Natural killer cell treated with Interleukin-12 subunit alpha and Interleukin-12 subunit beta and Interleukin-15 and Interleukin-18, amount 100 ng/mL, for 72 hours (primary cell): ENCODE measurements at places on chromosomes 5 and 9. TPM values are rescaled to one million over a fixed set of nuclear protein-coding genes. Genes with fewer than 3 reads are reported as not detected.

CETN3 gene
- 23.3 TPM for total RNA-seq

TRPM3 gene
- total RNA-seq: not detected

ALG2 gene
- 56.9 TPM for total RNA-seq

STKLD1 gene
- total RNA-seq: not detected

RAB3C gene
- total RNA-seq: not detected

ROR2 gene
- total RNA-seq: not detected

SPATA31C1 gene
- total RNA-seq: not detected

SPINK7 gene
- total RNA-seq: not detected

IL33 gene
- total RNA-seq: not detected

DDX4 gene
- not detected for total RNA-seq

DNA sequence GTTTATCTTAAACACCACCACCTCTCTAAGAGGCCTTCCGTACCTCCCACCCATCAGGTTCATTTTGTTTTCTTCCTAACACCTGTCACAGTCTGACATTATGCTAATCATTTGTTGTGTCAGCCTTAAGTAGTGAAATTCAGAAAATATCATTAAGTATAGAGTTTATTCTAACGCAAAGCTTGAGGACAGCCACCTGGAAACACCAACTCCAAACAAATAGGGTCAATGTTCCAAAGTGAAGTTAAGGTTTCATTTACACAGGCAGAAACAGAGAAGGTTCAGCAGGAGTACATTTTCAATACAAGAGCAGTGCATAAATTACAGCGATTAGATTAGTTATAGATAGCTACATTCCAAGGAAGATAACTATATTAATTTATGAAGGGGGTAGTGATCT lies 1.3 kb upstream of the SMC5 start:
- no peak for DNase-seq
- peaks cover 25% of the 10 kb centered on the region for H3K36me3 ChIP-seq
- H3K27ac ChIP-seq: peak overlapping the region; percentile 87
- no peaks in the 10 kb centered on the region for H3K27me3 ChIP-seq

GRCh38 chr5:75612901-75613300 lies 1.6 kb downstream of the ANKDD1B start:
- H3K36me3 ChIP-seq: no peaks in the 10 kb centered on the region
- peaks cover 5% of the 10 kb centered on the region for H3K4me1 ChIP-seq
- DNase-seq: no peak
- no peak overlapping the region for H3K4me3 ChIP-seq

DNA sequence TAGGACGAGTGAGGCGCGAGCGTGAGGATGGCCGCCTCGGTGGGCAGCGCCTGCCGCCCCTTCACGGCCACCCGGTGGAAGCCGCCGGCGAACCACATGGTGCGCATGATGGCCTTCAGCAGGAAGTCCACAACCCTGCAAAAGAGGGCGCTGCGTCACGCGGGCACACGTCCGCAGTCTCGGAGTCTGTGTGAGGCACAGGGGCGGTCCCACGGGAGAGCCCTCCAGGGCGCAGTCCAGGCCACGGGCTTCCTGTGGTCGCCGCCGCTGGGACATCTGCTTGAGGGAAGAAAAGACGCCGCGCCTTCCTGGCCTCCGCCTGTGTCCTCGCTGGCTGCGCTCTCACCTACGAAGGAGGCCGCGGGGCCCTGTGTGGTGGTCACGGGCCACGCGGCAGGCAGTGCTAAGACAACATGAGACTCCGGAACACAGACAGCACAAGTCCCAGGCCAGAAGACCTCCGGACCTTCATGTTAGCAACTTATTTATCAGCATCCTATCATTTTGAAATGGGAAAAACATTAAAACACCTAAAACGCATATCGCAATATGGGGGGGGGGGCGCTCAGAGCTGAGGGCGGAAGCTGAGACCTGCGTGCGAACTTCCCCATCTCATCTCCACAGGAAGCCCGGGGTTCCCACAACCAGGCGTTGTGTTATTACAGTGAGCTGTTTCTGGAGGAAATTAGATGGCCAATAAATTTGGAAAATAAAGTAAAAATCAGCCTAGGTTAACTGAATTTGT lies 28.8 kb downstream of the LPCAT1 start:
- peaks cover 86% of the 10 kb centered on the region for H3K4me1 ChIP-seq
- peaks cover 8% of the 10 kb centered on the region for H3K36me3 ChIP-seq
- H3K4me3 ChIP-seq: peak overlapping the region; percentile 86
- H3K27me3 ChIP-seq: no peaks in the 10 kb centered on the region

- DNase-seq: no peak
- no peaks in the 10 kb centered on the region for H3K36me3 ChIP-seq
- H3K4me3 ChIP-seq: no peak overlapping the region
Observed at GRCh38 chr5:1075931-1076330, 35.9 kb downstream of the SLC12A7 start.

DNA sequence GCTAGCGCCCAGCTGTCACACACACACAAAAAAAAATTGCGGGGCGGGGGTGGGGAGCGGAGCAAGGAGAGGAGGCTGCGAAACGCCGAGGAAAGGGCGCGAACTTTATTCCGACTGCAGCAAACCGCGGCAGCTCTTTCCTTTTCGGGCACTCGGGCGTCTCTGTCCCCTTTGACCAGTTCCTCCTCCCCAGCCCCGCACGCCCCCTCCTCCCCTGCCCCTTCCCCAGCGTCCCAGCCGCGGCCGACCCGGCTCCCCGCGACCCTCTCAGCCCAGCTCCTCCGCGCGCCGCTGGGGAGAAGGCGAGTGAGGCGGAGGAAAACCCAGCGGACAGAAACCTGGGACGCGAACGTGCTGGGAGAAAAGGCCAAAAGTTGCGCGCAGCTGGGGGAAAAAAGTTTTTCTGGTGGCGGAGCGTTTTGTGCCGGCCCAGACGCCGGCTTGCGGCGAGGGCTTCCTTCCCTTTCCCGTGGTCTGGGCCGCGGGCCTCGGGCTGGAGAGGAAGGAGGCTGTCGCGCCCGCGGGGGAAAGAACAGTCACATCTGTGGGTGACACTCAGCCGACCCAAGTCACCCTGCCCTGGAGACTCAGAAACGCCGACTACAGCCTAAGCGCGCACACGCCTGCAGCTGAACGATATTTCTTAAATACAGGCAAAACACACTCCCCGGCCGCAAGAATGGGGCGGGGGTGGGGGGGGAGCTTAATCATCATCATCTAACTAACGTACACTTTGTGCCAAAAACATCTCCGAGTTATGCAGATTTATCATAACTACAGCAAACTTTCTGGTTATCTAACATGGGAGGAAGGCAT lies 1.1 kb upstream of the BNC2 start:
- no peaks in the 10 kb centered on the region for H3K36me3 ChIP-seq
- H3K27ac ChIP-seq: peak overlapping the region; percentile 45
- peak overlapping the region; percentile 90 for H3K4me3 ChIP-seq
- peaks cover 11% of the 10 kb centered on the region for H3K4me1 ChIP-seq
- no peaks in the 10 kb centered on the region for H3K27me3 ChIP-seq
- peak; percentile 77 for DNase-seq

- H3K27me3 ChIP-seq: no peaks in the 10 kb centered on the region
- no peak for DNase-seq
- H3K36me3 ChIP-seq: peaks cover 10% of the 10 kb centered on the region
- H3K4me3 ChIP-seq: peak overlapping the region; percentile 94
- H3K27ac ChIP-seq: peak overlapping the region; percentile 96
Observed at GRCh38 chr5:43313854-43314457, 744 bp upstream of the HMGCS1 start.

GRCh38 chr5:154646745-154647113 lies 108.4 kb upstream of the LARP1 start:
- H3K36me3 ChIP-seq: peaks cover 5% of the 10 kb centered on the region
- H3K27me3 ChIP-seq: peaks cover 25% of the 10 kb centered on the region
- no peak for DNase-seq
- H3K4me3 ChIP-seq: peak overlapping the region; percentile 73
- no peaks in the 10 kb centered on the region for H3K4me1 ChIP-seq

- no peak overlapping the region for H3K4me3 ChIP-seq
- no peak overlapping the region for H3K27ac ChIP-seq
- no peak for DNase-seq
- no peaks in the 10 kb centered on the region for H3K27me3 ChIP-seq
- H3K4me1 ChIP-seq: no peaks in the 10 kb centered on the region
Observed at GRCh38 chr5:98563885-98564653, 209.4 kb upstream of the RGMB start.

DNA sequence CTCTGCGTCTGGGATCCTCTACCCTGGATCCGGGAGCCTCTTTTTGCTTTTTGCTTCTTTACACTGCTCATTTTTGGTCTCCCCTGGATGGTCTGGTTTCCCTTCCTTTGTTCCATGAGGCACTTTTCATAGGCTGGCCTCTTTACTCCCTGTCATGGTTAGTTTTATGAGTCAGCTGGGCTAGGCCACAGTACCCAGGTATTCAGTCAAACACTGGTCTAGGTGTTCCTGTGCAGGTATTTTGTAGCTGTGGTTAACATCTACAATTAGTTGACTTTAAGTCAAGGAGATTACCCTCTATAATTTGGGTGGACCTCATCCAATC lies 17.5 kb downstream of the ANKRD33B start:
- peaks cover 5% of the 10 kb centered on the region for H3K36me3 ChIP-seq
- peaks cover 30% of the 10 kb centered on the region for H3K4me1 ChIP-seq
- H3K4me3 ChIP-seq: no peak overlapping the region
- no peak for DNase-seq

GRCh38 chr5:103228061-103228460 lies 30.5 kb upstream of the MACIR start:
- no peaks in the 10 kb centered on the region for H3K36me3 ChIP-seq
- no peaks in the 10 kb centered on the region for H3K4me1 ChIP-seq
- no peak overlapping the region for H3K27ac ChIP-seq

- H3K27ac ChIP-seq: no peak overlapping the region
- peaks cover 9% of the 10 kb centered on the region for H3K27me3 ChIP-seq
- no peak for DNase-seq
Observed at GRCh38 chr9:90033028-90033650, 428.3 kb downstream of the GADD45G start.

GRCh38 chr5:144698484-144698883 lies 527.8 kb downstream of the KCTD16 start:
- no peaks in the 10 kb centered on the region for H3K27me3 ChIP-seq
- H3K4me3 ChIP-seq: no peak overlapping the region
- no peak for DNase-seq
- no peaks in the 10 kb centered on the region for H3K4me1 ChIP-seq

GRCh38 chr9:19623941-19624340 lies 164.9 kb downstream of the SLC24A2 start:
- no peak overlapping the region for H3K27ac ChIP-seq
- no peaks in the 10 kb centered on the region for H3K36me3 ChIP-seq
- no peaks in the 10 kb centered on the region for H3K4me1 ChIP-seq
- DNase-seq: no peak

DNA sequence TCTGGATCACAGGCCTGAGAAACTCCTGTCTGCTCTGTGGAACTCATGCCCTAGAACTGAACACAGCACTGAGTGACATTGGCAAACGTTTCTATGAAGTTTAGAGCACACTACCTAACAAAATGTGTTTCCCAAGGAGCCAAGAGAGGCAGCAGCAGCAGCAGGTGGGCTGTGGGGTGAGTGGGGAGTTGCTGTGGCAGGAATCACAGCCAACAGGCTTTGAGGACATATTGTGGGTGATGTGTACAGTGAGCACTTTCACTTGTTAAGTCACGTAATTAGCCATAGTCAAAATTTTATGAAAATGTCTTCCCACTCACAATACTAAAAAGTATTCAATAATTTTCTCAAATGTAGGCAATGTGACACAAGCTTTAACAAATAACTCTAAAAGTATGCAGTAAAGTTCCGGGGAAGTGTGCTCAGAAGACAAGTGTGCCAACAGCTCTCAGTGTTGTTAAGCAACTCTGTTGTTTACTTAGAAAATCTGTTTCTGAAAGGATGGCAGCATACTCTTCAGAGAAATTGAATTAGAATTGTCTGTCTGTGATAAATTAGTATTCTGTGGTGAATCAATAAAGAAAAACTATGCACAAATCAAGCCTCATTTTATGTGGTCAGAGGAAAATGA lies 482.1 kb downstream of the SEMA5A start:
- no peaks in the 10 kb centered on the region for H3K4me1 ChIP-seq
- no peaks in the 10 kb centered on the region for H3K27me3 ChIP-seq
- H3K27ac ChIP-seq: no peak overlapping the region
- no peak for DNase-seq
- peaks cover 6% of the 10 kb centered on the region for H3K36me3 ChIP-seq

DNA sequence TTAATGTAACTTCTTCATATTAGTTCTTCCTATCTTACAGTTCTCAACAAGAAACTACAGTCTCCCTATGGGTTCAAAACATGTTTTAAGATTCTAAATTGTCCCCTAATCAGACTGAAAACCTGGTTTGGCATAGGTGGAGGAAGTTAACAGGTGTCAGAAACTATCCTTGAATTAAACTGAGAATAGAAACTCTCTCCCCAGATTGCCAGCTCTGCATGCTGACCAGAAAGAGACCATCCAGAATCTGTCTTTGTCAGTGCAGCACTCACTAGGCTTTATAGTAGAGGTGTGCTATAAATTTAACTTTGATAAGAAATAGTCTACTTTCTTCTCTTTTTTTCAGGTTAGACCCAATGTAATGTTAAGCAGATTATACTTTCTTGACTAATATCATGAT lies 63.8 kb downstream of the BNC2 start:
- H3K36me3 ChIP-seq: no peaks in the 10 kb centered on the region
- peaks cover 15% of the 10 kb centered on the region for H3K4me1 ChIP-seq
- H3K27ac ChIP-seq: no peak overlapping the region
- no peaks in the 10 kb centered on the region for H3K27me3 ChIP-seq
- H3K4me3 ChIP-seq: no peak overlapping the region
- DNase-seq: no peak

DNA sequence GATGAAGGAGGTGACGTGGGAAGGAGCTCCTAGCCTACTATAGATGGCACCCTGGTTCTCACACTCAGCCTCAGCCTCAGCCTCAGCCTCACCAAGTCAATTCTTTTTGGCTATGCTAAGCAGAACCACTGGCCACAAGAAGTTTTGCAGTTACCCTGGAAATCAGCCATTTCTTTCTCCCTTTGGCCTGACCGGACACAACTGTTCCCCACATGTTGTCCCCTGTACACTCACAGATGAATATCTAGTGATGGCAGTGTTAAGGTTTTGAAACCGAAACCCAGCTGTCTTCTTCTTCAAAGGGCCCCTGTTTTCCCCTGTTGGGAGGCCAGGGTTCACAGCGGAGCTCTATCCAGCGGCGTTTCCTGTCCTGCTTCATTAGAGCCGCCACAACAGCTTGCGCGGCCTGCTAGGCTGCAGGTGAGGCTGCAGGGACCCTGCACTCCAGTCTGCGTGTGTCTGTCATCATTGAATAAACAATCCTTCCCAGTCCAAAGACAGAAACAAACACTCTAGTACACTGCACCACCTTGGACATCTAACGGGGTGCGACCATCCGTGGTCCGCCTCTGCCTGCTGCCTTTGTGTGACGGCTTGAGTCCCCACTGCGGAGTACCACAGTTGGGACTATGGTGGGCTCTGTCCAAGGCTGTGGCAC lies 250.5 kb downstream of the DENND1A start:
- H3K27me3 ChIP-seq: no peaks in the 10 kb centered on the region
- peaks cover 18% of the 10 kb centered on the region for H3K4me1 ChIP-seq
- H3K36me3 ChIP-seq: peaks cover 5% of the 10 kb centered on the region
- H3K4me3 ChIP-seq: no peak overlapping the region

GRCh38 chr5:139207297-139208000 lies 9.3 kb upstream of the SIL1 start:
- no peak overlapping the region for H3K27ac ChIP-seq
- DNase-seq: no peak
- H3K4me1 ChIP-seq: no peaks in the 10 kb centered on the region
- H3K27me3 ChIP-seq: no peaks in the 10 kb centered on the region
- no peaks in the 10 kb centered on the region for H3K36me3 ChIP-seq
